ENCODE measurements at places on chromosomes 7 and 10.

DNA sequence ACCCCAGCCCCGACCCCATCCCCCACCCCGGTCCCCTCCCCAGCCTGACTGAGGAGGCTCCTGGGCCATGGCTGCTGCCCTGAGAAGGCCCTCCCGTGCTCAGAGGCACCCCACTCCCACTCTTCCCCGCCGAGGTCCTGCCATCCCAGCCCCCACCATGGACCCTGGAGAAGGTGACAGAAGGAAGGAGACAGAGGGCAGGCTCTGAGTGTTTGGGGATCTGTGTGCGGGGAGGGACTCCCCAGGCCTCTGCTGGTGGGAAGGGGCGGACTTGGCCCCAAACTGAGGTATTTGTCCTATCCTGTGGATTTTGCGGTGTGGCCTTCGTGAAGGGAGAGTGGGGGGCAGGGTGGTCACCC is 53.4 kb downstream of the PWWP2B start:
- DNase-seq: no peak

- DNase-seq: no peak
Measured at GRCh38 chr7:18535810-18536415, 40.4 kb downstream of the HDAC9 start.

GRCh38 chr7:48424731-48425130 is 253.5 kb downstream of the ABCA13 start:
- DNase-seq: no peak

- DNase-seq: peak; percentile 50
Measured at GRCh38 chr7:6637544-6638229, 569 bp downstream of the ZNF316 start.

- no peak for DNase-seq
Measured at GRCh38 chr7:22116451-22117030, 170.8 kb upstream of the CDCA7L start.

- DNase-seq: no peak
Measured at GRCh38 chr7:72538856-72539255, 126.7 kb upstream of the CALN1 start.

- DNase-seq: peak; percentile 28
Measured at GRCh38 chr7:150567871-150568301, 696 bp downstream of the GIMAP4 start.

- DNase-seq: no peak
Measured at GRCh38 chr7:69880840-69881239, 282.6 kb downstream of the AUTS2 start.

DNA sequence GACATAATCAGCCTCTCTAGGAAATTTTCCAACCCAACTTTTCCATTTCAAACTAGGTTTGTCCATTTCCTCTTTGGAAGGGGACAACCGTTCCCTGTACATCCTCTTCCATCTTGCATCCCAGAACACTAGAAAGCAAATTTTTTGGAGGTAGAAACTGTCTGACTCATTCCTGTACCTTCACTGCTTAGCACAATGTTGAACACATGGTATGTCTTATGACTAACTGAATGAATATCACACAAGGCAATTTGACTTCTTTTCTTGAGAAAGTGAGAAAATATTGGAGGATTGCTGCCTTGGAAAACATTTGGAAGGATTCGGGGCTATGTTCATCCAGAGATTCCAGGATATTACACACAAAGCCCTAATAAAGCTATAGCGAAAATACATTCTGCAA is 289.1 kb downstream of the FGFR2 start:
- DNase-seq: no peak

DNA sequence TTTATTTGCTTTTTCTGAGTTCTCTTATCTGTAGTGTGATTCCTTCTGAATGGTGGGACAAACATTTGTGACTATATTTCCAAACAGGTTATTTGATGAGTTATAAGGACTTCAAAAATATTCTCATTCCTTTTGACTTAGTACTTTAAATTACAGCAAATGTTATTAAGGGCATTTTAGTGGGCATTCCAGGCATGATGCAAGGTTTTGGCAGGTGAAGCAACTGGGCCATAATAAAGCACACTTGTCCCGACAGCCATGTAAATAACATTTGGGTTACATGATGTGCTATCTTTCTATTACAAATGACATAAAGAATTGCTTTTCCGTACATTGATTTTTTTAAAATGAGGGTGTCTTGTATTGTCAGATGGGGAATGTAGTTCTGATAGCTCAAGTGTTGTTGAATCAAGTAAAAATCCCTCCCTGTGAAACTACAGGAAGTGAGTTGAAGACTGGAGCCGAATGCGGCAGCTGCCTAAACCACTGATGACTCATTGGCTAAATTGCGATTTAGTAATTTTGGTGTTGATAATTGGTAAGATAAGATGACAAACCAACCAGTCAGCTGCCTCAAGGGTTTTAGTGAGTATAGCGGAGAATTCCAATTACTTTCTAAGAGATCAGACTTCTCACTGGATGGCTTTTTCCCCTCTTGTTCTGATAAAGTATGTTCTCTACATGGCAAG is 231.3 kb upstream of the NPY start:
- DNase-seq: no peak

GRCh38 chr10:90745565-90745964 is 112.3 kb downstream of the HTR7 start:
- no peak for DNase-seq

DNA sequence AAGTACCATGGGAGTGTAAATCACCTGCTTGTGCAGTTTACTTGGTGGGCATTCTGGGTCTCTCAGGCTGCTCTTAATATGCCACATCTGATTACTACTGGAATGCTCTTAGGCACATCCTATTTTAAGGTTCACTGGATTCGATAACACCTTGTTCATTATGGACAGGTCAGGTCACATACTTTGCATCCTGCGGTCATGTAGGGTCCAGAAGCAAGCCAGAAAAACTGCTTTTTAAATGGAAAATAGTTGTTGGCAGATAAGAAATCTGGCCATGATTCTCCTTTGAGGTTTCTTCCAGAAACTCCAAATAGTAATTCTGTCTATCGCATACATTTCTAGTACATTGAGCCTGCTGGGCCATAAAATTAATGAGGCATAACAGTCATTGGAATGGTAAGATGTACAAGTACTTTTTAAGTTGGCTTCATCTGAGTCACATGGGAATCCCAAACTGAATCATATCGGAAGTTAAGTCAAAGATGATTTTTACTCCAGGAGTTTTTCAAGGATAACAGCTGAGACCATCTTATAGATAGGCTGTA is 371.9 kb downstream of the LRRTM3 start:
- DNase-seq: no peak

DNA sequence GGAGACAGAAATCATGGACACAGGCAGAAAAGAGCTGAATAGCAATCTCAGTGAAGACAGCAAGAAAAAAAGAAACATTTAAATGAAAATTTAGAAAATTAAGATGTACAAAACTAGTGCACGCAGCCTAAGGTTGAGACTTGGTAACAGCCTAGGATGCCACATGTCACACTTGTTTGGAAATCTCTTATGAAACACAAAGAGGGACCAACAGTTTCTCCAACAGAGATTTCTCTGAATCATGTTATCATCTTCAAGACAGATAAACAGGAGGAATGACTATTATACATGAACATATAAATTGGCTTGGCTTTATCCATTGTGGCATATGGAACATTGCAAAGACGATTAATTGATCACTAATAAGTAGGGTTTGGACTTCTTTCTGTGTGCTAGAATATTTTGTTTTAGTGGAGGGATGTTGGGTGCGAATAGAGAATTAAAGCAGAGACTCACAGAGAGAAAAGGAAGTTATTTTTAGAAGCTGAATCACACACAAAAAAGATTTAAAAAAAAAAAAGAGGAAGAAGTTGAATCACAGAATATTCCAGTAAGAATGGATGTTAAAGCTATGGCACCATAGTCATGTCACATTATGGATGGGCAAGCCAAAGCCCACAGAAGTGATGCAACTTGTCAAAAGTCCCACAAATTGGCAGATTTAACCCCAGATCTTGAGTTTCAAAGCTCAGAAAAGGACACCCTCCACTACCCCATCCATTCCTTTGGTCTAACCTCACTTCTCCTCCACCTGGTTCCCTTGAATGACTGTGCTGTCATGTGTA is 91.6 kb downstream of the MYOF start:
- DNase-seq: no peak

DNA sequence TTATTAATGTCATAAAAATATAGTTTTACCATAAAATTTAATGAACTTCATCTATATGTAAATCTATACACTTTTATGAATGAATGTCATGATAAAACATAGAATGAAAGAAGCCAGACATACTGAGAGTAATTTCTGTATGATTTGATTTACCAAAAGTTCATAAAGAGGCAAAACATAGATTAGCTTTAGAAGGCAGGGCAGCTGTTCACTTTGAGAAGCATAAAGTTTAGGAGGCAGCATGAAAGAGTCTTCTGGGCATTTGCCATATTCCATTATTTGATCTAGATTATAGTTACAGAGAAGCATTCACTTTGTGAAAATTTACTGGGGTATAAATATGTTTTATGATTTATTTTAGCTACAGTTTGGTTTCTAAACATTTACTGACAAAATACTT is 487.2 kb downstream of the ANKRD7 start:
- no peak for DNase-seq

DNA sequence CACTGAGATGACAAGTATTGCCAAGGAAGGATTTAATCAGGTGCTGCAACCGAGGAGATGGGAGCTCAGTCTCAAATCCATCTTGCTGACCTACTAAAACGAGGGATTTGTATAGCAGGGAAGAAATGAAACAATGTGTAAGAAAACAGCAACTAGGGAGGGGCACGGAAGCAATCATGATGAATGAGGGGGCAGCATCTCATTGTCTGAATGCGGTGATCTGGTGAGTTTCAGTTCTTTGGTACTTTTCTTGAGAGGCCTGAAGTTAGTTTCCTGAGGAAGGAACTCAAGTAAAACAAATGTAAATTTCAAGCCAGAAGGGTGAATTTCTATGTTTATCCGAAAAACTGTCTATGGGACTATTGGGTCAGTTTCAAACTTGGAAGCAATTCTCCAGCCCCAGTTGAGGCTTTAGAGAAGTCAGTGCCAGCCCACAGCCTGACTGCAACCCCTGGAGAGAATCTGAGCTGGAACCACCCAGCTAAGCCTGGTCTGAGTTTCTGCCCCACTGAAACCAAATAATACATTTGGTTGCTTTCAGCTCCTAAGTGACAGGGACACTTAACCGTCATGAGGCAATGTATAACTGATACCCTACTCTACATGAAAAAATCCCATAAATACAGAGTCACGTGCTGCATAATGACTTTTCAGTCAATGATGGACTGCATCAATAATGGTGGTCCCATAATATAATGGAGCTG is 45.8 kb upstream of the TNS3 start:
- DNase-seq: peak; percentile 14

- peak; percentile 71 for DNase-seq
Measured at GRCh38 chr10:102800611-102801335, 36.4 kb downstream of the CYP17A1 start.

GRCh38 chr10:44995581-44995913 is 5.2 kb upstream of the ZNF22 start:
- DNase-seq: no peak

- no peak for DNase-seq
Measured at GRCh38 chr10:110939419-110939818, 20.0 kb downstream of the SHOC2 start.

GRCh38 chr7:73778801-73779389 is 8.8 kb upstream of the CLDN3 start:
- no peak for DNase-seq

- no peak for DNase-seq
Measured at GRCh38 chr7:106257752-106258151, 27.0 kb downstream of the NAMPT start.

- DNase-seq: no peak
Measured at GRCh38 chr10:70594161-70594560, 8.4 kb downstream of the PRF1 start.

GRCh38 chr10:569961-570627 is 119.4 kb downstream of the DIP2C start:
- DNase-seq: no peak

GRCh38 chr10:51770709-51771108 is 71.3 kb upstream of the CSTF2T start:
- DNase-seq: no peak

DNA sequence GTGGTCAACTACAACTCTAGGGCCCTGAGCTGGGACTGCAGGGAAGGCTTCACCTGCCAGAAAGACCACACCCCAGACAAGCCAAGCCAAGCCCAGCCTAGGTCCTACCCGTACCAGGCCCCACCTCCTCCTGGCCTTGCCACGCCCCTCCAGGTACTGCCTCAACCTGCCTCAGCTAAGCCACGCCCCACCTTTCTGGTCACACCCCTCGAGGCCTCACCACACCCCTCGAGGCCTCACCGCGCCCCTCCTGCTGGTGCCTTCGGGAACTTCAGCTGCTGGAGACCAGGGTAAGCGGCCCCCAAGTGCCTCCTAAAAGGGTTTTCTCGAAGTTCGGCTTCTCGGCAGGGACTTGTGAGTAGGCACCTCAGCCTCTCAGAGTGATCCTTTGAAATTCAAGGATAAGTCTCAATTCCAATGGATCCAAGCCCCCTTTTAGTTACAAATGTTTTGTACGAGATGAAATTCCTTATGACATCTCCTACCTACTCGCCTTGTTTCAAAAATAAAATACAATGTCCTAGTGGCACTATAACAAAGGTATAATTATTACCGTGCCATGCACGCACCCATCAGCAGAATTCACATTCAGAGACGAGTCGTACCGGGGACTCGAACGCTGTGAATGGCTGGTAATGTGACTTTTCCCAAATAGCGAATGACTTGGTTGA is 171.2 kb downstream of the ARHGAP21 start:
- peak; percentile 11 for DNase-seq

DNA sequence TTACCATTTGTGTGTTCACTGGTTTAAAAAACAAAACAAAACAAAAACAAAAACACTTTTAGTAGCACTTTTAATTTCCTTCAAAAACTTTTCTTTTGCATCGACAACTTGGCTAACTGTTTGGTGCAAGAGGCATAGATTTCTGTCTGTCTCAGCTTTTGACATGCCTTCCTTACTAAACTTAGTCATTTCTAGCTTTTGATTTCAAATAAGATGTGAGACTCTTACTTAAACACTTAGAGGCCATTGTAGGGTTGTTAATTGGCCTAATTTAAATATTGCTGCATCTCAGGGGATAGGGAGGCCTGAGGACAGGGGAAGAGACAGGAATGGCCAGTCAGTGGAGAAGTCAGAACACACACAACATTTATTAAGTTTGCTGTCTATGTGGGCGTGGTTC is 66.3 kb downstream of the AVL9 start:
- DNase-seq: no peak

DNA sequence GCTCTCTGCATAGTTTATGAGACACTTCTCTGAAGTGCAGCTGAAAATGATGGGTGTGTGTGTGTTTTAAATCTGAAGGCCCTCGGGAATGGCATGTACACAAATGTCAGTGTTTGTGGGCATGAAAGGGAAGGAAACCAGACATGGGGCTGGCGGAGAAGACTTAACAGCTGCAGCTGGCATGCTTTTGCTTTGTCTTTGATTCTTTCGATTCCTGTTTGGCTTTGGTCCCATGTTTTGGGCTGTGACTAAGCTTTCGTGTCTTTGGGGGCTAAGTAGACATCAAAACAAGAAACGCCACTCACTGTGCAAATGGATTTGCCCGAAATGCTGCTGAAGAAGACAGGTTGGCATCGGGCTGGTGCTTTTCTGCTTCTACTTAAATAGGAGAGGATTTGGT is 179.3 kb downstream of the PFKFB3 start:
- peak; percentile 90 for DNase-seq
